ENCODE measurements at places on chromosomes 16 and 17. TPM values are rescaled to one million over a fixed set of nuclear protein-coding genes. Genes with fewer than 3 reads are reported as not detected.

The CCL3 gene
- not detected for total RNA-seq

The NMRAL1 gene
- 52.0 TPM for total RNA-seq

The TPSG1 gene
- total RNA-seq: not detected

The OTOP3 gene
- total RNA-seq: not detected

The CHST4 gene
- total RNA-seq: not detected

The RHBDL3 gene
- not detected for total RNA-seq

The MYH13 gene
- not detected for total RNA-seq

The PYCARD gene
- total RNA-seq: 235 TPM

The PDILT gene
- total RNA-seq: not detected

The CFAP97D1 gene
- total RNA-seq: not detected

The KRTAP3-2 gene
- total RNA-seq: not detected

The B9D1 gene
- 14.7 TPM for total RNA-seq

All from tracheal epithelial cell (primary cell).